ENCODE measurements at places on chromosomes 3 and 15. TPM values are rescaled to one million over a fixed set of nuclear protein-coding genes. Genes with fewer than 3 reads are reported as not detected.

The FGD5 gene
- total RNA-seq: 18.8 TPM

The RMDN3 gene
- total RNA-seq: 12.4 TPM

The CASR gene
- total RNA-seq: not detected

DNA sequence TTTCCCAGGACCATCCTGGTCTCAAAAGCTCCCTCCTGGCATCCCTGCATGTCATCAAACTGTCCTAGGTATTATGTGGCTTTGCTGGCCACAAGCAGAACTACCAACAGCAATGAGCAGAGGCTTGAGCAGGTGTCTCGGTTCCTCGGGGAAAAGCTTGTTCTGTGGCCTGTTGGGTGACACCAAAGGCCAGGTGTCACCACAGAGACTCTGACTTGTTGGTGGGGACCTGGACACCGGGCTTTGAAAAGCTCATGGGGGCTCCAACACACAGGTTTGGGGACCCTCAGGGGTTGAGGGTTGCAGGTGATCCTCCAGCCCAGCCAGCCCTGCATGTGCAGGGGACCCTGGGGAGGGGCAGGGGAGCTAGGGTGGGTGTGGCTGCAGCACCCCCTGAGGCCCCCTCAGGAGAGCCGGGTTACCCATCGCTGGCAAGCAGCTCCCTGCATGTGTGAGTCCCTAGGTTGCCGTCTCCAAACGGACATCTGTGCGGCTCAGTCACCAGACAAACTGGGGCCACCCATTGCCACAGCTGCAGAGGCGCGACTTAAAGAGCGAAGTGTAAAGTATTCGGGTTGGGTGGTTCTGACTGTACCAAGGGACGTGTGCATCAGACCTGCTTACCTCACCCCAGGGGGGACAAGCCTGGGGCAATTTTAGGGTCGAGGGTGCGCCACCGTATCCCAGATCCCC, 140.1 kb downstream of the CHSY1 start:
- DNase-seq: no peak

The ITPKA gene
- total RNA-seq: not detected

- no peak for DNase-seq
Measured at GRCh38 chr3:46854555-46854991, 8.7 kb downstream of the MYL3 start.

DNA sequence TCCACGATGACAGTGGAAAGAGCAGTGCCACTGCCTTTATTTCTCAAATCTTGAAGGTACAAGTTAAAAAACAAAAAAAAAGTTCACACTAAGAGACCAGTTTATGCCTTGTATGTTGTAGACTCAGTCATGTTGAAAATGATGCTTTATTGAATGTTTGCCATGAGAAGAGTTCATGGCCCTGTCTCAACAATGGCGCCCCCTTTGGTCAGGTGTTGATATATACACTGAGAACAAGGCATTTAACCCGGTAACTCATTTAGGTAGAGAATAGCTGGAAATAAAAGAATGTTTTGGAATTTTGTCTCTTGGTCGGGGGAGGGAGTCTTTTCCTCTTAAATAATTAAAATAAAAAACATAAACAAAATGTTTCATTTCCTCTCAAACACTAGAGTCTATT, 145.6 kb upstream of the SLC2A2 start:
- no peak for DNase-seq

DNA sequence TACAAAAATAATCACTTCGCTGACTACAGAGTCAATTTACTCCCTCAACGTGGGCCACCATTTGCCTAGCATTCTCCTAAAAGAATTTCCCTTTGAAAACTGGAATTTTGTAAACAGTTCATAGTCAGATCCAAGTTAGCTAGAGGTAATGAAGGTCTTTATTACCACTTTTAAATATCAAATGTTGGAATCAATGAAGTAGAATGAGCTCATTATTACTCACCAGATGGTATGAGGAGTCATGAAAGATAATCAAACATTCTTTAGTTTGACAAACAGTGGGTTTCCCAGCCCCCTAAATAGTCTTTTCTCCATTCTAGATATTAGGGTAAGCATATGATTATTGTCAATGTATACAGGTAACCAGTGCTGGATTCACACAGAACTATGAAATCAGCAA, 455.7 kb upstream of the THBS1 start:
- no peak for DNase-seq

The SLC27A2 gene
- total RNA-seq: not detected

DNA sequence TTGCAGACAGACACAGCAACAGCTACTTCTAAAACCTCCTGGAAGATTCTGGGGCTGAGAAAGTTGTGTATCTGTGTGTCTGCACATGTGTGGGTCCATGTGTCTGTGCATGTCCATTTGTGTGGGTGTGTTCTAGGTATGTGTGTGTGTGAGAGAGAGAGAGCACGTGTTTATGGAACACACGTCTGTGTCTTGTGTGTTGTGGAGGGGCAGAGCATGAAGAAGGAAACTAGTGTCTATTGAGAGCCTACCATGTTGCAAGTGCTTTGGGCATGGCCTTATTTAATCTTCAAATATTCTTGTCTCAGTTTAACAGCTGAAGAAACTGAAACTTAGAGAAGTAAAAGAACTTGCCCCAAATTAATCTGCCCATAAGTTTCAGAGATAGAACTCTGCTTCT, 327.5 kb downstream of the UACA start:
- DNase-seq: no peak

DNA sequence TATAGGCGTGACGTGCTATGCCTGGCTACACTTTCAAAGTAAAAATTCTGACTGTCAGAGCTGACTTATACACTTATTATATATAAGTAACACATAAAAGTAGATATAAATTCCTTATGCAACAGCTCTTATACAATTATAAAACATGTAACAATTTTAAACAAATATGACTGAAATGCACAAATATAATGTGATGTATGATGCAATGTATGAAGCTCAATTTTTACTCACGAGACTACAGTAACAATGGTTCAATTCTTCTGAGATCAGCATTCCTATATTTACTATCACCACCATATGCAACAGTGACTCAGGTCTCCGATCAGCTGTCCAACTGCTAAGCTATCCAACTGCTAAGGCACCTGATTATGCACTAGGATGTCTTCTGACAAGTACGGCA, 8.2 kb downstream of the BNIP2 start:
- DNase-seq: no peak

All from right atrium auricular region (tissue), 2 donors.